Activated CD4-positive, alpha-beta T cell treated with anti-CD3 and anti-CD28 coated beads for 1 hour (primary cell): ENCODE measurements at places on chromosomes 2 and 18.

DNA sequence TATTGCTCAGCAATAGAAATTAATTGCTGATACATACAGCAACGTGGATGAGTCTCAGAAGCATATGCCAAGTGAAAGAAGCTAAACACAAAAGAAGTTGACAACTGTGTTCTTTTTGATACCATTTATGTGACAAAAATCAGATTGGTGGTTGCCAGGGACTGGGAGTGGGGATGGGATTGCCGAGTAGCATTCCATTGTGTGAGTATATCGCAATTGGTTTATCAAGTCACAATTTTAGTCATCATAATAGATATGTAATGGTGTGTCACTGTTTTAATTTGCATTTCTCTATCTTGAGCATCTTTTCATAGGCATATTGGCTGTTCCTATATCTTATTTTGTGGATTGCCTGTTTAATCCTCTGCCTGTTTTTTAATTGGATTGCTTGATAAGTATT lies 20.9 kb downstream of the STRADB start:
- no peak for DNase-seq

DNA sequence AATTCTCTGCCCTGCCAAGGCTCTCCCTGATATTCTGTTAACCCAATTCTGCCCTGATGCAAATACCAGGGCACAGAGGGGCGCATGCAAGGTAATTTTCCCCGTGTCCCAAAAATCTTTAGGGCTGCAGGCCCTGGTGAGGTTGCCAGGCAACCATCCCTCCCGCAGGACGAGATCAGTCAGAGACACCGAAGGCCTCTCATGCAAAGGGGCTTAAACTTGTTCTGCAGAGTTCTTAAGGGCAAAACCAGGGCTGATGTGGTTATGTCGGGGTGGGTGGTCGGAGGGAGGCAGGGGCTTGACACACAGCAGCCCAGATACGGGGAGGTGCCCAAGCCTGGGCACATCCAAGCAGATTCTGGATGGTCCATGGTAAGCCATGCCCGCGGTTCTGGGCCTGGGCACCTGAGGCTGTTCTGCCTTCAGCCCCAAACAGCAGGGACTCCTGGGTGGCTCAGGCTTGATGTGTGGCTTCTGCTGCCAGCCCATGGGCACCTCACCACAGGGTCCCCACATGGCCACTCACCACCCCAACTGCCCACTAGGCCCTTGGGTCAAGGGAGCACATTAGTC lies 27.2 kb downstream of the STEAP3 start:
- DNase-seq = no peak

GRCh38 chr2:111705239-111705638 lies 178.8 kb downstream of the ANAPC1 start:
- no peak for DNase-seq

GRCh38 chr2:65137197-65137775 lies 7.4 kb upstream of the RAB1A start:
- DNase-seq = no peak

DNA sequence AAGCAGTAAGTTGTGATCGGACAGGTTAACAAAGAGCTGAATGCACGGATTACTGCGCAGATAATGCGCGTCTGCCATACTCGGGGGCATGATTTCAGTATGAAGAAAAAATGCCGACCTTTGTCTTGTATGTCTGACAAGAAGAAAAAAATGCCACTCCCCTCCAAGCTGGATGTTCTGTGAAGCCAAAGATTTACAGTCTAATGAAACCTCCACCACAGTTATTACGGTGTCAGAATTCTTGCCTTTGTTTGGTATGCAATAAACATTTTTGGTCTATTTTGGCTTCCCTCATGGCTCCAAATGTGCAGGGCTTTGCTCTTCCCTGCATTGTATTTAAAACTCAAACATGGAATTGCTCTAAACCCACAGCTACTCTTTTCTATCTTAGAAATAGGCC lies 72.2 kb upstream of the THUMPD2 start:
- DNase-seq = no peak

GRCh38 chr2:25215232-25215631 lies 46.9 kb upstream of the POMC start:
- no peak for DNase-seq

GRCh38 chr2:28231110-28231631 lies 161.5 kb upstream of the FOSL2 start:
- DNase-seq = no peak

DNA sequence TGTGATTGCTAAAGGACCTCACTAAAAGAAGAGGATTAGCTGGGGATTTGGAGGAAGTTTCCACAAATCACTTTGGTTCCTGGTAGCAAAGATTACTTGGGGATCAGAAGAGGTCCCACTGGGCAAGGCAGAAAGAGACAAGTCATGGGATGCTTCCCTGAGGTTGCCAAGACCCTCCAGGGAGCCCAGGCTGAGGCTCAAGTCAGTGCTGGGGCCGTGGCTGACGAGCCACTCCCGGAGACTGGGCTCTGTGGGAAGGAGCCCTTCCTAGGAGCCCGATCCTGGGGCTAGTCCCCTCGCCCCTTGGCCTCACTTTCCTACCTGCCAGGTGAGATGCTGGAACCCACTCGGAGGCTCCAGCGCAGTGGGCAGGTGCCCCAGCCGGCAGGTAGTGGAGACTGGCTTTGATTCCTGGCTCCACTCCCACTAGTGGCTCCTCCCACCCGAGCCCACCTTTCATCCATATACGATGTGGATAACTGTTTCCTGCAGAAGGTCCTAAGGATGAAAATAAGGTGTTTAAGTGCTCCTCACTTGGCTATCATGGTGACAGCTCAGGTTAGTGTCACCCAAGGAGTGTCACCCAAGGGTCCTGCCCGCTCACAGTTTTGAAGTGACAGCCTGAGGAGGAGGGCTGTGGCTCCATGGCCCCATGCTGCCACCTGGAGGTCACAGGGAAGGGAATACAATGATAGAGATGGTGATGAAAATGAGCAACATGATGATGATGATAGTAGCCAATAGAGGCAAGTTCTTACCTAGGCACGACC lies 100.5 kb downstream of the CAPN13 start:
- DNase-seq = peak; percentile 55

- no peak for DNase-seq
Observed at GRCh38 chr2:240571314-240571973, 3.2 kb downstream of the RNPEPL1 start.

- DNase-seq = no peak
Observed at GRCh38 chr2:239424337-239425045, 23.7 kb upstream of the HDAC4 start.

- no peak for DNase-seq
Observed at GRCh38 chr2:61158356-61158955, 3.5 kb upstream of the C2orf74 start.

DNA sequence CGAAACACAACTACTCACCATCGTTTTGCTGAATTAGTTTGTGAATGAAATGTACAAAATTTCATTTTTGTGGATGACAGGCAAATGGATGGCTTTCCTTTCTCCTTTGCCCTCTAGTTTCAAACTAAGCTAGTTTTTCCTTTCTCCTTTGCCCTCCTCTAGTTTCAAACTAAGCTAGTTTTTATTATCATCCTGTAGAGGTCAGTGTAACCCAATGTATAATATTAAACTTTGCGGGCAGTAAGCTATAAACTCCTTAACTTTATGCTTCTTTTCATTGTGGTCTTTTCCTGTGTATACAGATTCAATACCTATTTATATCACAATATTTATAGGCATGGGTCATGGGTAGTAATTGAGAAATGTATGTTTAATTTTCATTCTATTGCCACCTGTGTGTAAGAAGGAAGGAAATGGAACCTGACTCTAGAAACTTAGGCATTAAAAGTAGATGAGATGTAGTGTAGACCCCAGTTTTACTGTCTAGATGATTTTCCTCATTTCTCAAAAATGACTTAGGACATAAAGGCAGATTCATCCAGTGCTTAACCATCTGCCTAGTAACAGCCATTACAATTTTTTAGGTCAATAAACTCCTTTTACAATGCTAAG lies 58.1 kb downstream of the MAP3K19 start:
- DNase-seq = no peak

DNA sequence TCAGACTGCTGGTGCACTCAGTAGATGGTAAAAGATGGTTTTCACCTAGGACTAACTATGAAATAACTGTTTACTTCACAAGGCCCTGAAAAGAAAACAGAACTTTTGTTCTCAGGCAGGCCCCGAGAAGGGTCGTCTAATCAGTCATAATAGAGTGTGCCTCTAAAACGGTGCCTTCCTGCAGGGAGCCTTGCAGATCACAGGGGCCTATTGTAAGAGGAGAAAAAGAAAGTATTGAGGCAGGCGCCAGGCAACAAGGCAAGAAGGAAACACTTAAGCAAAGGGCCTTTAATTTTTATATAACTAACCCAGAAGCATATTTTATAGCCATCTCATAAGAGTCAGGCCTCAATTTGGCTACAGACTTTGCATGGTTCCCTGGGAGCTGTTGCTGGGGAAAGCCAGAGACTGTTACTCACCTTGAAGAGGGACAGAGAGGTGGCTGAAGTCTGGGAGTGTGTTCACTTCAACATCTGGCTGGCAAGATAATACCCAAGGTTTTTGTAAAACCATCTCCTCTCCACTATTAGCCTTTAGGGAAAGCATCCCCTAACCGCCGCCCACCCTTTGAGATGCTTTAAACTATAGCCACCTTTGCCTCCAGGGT lies 117.1 kb downstream of the PRPF40A start:
- DNase-seq = no peak

- DNase-seq = no peak
Observed at GRCh38 chr2:169808221-169808620, 9.6 kb downstream of the SSB start.

GRCh38 chr18:5964996-5965395 lies 69.7 kb upstream of the TMEM200C start:
- DNase-seq = no peak

DNA sequence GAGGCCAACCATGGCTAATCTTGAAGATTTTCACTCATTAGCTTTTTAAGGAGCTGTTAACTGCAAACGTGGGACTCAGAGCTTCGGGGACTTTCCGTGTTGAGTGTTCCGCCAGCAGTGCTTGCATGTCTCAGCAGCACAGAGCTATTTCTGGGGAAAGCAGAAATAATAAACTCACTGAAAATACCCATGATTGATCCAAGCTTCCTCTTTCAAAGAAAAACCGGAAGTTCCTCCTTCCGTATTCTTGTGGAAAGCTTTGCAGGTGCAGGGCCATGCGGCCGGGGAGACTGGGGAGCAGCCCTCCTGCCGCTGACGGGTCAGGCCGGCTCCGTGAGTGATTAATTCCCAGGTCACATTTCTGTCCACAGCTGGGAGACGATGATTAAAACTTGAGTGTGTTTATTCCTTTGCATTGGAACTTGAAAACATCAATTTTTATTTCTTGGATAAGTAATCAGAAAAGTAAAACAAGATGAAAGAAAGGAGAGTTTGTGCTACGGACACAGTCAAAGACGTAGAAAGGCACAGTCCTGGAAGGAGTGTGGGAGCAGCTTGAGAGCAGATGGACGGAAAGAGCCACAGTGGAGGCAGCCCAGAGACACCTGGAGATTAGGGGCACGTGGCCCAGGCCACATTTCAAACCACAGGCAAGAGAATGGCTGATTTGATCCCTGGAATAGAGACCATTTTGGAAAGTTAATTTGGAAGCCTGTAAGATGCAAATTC lies 54.2 kb upstream of the CTDP1 start:
- no peak for DNase-seq

DNA sequence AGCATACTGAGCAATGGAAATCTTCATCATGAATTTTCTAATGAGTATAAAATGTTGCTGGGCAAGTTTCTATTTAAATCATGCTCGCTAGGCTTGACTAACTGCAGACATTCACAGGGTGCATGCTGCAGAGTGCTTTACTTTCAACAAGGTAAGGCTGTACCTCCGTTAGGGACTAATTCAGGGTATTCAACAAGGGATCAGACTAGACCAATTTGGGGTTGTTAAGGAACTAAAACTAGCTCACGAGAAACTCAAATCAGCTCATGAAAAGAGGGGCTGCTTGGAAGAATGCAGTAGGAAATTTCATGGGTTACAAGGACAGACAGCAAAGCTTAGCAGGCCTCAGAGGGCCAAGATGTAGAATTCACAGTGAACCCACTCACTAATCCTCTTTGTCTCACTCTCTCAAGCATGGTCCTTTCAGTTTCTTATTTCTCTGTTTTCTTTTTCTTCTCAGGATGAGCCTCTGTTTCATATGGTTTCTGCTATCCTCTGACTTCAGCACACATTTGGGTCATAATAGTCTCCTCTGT lies 2.2 kb downstream of the MYO3B start:
- DNase-seq = no peak

DNA sequence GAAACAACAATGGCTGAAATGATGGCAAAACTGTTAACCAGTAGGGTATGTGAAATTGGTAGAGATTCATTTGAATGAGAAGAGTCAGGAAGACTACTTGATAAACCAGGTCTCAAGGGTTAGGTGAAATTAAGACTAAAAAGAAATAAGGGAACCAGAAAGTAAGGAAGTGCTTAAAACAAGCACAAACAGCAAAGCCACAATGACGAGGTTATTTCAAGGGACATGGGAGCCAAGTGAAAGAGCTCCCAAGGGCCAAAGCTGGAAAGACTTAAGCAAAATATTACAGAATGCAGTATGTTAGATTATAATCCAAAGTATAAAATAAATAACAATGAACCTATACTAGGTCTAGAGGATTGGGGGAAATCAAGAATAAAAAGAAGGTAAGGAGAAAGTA lies 19.3 kb upstream of the CD302 start:
- DNase-seq = no peak

GRCh38 chr18:48455555-48456478 lies 46.6 kb upstream of the ZBTB7C start:
- DNase-seq = peak; percentile 32

- DNase-seq = no peak
Observed at GRCh38 chr18:23924813-23925212, 89.7 kb upstream of the TTC39C start.

GRCh38 chr2:217650716-217651360 lies 352.0 kb downstream of the TNS1 start:
- no peak for DNase-seq

- DNase-seq = no peak
Observed at GRCh38 chr2:191905336-191905735, 58.4 kb upstream of the CAVIN2 start.

DNA sequence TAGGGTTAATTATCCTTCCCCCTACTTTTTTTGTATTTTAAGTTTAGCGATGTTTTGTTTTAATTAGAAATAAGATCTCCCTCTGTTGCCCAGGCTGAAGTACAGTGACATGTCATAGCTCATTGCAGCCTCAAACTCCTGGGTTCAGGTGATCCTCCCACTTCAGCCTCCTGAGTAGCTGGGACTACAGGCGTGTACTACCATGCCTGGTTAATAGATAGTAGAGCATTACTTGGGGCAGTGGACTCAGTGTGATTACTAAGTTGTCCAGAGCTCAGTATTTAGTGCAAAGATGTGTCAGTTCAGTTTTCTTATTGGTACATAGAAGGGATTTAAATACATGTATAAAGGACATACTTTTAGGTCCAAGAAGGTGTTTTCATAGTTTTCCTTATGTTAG lies 9.5 kb upstream of the ADGRF3 start:
- no peak for DNase-seq
